ENCODE measurements at places on chromosomes 13 and 19.
A peak's percentile ranks its signal among the peaks of the same experiment; 100 is the strongest.

GRCh38 chr13:71643448-71643860 lies 223.6 kb downstream of the DACH1 start:
- DNase-seq = no peak

- DNase-seq = no peak
Observed at GRCh38 chr13:90690458-90691080, 656.9 kb upstream of the MIR17HG start.

- no peak for DNase-seq
Observed at GRCh38 chr13:97261254-97262005, 39.3 kb downstream of the MBNL2 start.

DNA sequence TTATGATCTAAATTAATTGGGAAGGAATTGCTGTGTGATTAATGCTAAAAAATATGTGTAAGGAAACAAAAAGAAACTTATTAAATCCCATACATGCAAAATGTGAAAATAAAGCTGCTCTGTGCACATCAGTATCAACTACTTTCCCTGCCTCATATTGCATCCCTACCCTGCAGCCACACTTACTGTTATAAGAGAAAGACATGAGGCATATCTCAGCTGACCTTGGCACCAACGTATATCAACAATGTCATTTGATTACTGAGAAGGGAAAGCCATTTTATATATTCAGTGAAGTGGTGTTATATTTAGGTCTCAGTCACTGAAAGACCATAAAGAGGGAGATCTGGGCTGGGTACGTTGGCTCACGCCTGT lies 585.1 kb downstream of the GPC6 start:
- DNase-seq = no peak

GRCh38 chr13:102018716-102019115 lies 383.1 kb downstream of the FGF14 start:
- DNase-seq = no peak

- DNase-seq = no peak
Observed at GRCh38 chr19:1904860-1905109, 414 bp upstream of the ADAT3 start.

- DNase-seq = peak; percentile 41
Observed at GRCh38 chr19:3184847-3185460, 776 bp upstream of the NCLN start.

- no peak for DNase-seq
Observed at GRCh38 chr13:80419416-80419815, 78.5 kb upstream of the SPRY2 start.

DNA sequence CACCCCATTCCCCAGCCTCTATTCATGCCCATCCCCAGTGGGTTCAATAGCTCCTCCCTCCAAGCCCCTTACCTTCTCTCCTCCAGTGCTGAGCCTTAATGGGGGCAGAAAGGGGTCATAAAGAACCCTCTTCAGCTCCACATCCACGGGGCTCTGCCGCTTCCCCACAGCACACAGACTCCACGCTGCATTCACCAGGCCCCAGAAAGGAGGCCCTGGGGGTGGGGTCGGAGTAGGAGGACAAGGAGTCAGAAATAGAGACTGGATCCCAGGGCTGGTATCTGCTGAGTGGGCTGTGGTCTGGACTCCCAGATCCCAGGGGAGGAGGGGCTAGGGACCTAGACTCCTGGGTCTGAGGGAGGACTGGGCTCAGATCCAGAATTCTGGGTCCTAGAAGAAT lies 1.6 kb downstream of the CA11 start:
- DNase-seq = no peak

DNA sequence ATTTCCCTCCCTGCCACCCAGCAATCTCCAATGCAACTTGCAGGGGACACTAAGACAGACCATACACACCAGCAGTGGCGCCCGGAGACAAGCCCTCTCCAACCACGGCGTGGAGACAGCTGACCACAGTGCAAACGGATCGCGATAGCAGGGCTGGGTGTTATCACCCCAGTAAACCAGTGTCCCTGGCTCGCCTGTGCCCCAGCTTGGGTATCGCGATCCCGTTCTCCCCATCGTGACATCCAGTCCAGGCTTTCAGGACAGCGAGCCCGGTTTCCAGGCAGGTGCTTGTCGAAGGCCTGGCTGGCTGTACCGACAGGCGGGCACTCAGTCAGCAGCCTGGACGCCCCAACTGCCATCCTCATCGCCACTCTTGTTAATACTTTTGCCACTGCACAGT lies 20.7 kb upstream of the NANOS2 start:
- no peak for DNase-seq

DNA sequence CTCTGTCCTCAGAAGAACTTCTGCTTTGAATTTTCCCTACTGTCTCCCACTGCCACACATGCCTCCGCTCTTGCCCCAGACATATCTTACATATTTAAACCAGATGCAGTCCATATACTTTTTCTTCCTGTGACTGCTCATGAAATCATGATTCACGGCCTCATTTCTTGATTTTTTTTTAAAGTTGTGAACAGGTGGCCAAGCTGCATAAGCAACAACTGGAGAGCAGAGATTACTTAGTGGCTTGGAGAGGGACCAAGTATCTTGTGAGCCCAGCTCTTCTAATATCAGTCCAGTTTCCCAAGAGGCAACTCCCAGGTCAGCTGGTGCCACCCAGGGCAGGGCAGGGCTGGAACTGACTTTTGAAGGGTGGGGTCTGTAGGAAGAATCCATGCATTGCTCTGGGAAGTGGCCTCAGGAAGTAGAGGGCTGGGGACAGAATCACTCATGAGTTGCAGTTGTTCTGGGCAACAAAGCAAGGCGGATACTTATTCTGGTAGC lies 152.4 kb downstream of the LMO7 start:
- DNase-seq = no peak

- DNase-seq = no peak
Observed at GRCh38 chr13:25286308-25286968, 850 bp downstream of the MTMR6 start.

- no peak for DNase-seq
Observed at GRCh38 chr19:2246801-2247361, 2.2 kb upstream of the AMH start.

GRCh38 chr13:50128428-50128931 lies 113.2 kb downstream of the KCNRG start:
- no peak for DNase-seq

DNA sequence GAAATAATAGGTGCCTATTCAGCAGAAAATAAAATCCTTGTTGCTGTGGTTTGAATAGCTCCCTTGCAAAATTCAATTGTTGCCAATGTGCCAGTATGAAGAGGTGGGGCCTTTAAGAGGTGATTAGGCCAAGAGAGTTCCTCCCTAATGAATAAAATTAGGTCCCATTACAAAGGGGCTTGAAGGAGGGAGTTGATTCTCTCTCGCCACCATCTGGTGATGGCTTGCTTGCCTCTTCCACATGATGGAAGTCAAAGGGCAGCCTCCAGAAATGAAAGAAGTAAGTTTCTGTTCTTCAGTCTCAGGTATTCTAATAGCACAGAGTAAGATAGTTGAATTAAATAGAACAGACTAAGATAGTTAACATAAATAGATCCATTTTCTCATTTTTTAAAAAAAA lies 3.0 kb upstream of the EEF1AKMT1 start:
- DNase-seq = no peak

- no peak for DNase-seq
Observed at GRCh38 chr13:51291341-51291740, 48.1 kb upstream of the SERPINE3 start.

DNA sequence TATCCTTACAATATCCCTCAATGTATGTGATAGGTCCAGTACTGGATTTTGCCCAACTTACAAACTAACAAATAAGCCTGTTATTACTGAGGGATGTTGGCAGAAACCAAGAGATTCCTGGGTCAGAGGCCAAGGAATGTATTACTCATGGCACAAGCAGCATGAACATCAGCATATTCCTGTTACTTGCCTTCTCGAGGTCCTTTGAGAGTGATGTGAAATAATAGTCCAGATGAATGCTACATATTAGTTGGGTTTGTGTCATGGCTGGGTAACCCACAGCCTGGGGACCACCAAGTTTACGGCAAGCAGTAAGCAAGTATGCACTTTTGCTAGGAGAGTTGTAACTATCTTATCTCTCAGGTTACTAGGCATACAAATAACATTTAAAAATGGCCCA lies 384.5 kb upstream of the GPC6 start:
- no peak for DNase-seq

GRCh38 chr19:41263850-41264580 lies at the start of gene HNRNPUL1:
TSS of gene HNRNPUL1 (plus strand) at chr19:41264372. CDS start at chr19:41264504, 132 bp downstream.
- peak; percentile 100 for DNase-seq

GRCh38 chr13:19601749-19602725 lies 31.4 kb upstream of the MPHOSPH8 start:
- DNase-seq = peak; percentile 29

GRCh38 chr13:51919531-51919930 lies 57.8 kb downstream of the CCDC70 start:
- no peak for DNase-seq

DNA sequence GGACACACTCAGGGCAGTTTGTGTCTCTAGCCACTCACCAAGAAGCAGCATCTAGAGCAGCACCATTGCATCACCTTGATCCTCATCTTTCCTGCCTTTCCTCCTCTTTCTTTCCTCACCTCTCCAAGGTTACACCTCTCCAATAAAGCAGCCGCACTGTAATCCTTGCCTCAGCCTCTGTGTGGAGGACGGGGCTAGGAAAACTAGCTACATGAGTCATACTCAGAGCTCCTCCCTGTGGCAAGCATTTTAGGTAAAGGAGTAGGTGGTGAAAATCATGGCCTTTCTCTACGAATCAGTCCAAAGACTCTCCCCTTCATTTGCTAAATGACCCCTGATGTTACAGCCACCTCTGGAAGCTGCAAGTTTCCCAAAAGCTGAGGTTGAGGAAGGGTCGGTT lies 108.9 kb downstream of the DNAJC15 start:
- DNase-seq = no peak

DNA sequence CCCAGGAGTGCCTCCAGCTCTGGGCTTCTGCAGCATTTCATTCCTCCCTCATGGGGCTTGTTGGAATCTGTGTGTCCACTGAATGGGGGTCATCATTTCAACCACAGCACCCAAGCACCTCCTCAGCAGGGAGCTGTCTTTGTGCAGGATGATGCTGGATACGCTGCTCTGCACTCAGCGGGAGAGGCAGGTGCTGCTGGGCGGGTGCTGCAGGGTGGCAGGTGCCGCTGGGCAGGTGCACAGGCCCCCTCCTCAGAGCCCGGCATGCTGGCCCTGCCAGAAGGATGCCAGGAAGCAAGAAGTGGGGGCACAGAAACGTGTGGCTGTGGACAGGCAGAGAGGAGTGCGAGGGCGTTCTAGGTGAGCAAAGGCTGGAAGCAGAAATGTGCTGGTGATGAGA lies 121.8 kb upstream of the VSTM2B start:
- DNase-seq = no peak

All from stimulated activated CD4-positive, alpha-beta T cell treated with anti-CD3 and anti-CD28 coated beads, Interleukin-1b, Interleukin-23, amount 100 ng/mL, for 4 hours (primary cell).